Activated CD4-positive, CD25-positive, alpha-beta regulatory T cell (primary cell): ENCODE measurements at places on chromosomes 6 and 20.

DNA sequence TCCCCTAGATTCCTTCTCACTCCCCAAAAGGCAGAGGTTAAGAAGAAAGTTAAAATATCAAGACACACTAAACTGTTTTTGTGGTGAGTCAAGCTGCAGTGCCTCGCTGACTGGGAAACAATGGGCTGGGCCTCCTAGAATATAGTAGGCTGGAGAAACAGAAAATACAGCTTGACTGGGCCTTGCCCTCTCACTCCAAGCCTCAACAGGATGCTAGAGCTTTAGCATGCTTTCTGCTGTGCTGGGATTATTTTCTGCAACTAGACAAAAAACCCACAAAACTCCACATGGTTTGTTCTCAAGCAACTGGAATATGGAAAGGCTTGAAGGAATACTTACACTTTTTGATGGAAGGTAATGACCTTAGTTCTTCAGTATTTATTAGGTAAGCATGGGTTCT is 27.9 kb downstream of the FOXO3 start:
- DNase-seq: no peak

DNA sequence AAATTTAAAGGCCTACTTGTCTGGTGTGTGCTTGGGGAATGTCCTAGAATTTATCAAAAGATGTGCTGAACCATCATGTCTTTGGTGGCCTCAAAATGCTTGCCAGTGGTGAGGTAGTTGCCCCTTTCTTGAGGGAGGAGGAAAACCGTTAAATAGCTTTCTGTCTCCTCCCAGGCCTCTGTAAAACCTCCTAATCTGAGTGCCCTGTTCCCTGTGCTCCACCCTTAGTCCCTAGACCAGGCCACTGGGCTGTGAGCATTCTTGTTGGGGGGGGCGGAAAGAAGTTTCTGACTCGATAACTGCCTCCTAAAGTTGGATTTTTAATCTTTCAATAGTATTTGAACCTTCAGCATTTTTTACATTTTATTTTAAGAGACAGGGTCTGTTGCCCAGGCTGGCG is 23.1 kb downstream of the JARID2 start:
- no peak for DNase-seq

GRCh38 chr20:2051946-2052345 is 49.7 kb upstream of the STK35 start:
- DNase-seq: no peak

DNA sequence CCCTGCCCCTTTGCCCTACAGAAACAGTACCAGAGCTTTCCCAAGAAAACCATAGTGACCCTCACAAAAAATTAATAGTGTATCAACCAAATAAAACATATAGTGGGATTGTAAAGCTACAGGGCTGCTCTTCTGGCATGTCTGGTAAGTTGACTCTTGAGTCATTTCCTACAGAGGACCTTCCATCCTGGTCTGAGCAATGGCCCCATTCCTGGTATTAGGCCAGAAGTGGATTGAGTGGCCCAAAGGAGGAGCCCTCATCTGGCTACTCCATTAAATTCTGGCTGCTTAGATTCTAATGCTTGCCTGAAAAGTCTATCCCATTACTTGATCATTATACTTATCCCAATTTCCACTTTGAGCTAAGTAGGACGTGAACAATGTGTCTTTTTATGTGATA is 150.9 kb upstream of the HMGN3 start:
- DNase-seq: no peak

DNA sequence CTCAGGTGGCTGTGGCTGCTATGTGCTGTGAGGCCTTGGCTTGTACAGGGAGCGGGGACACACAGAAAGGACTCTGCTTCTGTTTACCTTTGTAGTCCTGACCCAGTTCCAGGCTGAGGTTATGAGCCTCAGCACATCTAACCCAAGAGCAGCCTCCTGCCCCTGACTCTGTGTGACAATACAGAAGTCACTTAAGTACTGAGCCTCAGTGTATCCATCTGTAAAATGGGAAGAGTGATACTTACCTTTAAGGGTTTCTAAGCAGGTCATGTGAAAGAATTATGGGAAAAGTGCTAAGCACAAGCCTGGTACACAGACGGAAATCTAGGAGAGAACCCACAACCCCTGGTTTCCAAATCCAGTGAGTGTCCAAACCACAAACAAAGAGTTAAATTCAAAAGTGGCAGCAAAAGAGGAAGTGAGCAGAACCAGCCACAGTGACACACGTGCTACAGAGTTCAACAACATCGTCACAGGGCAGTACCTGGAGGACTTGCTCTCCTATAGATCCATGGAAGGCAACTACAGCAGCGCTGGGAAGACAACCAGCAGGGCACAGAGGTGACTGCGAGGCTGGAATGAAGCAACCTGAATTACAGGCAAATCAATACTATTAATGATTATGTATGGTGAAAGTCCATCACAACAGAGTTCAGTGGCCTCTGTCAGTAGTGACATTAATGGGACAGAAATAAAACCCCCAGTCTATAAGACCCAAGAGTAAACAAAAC is 12.5 kb downstream of the TRIM26 start:
- no peak for DNase-seq

DNA sequence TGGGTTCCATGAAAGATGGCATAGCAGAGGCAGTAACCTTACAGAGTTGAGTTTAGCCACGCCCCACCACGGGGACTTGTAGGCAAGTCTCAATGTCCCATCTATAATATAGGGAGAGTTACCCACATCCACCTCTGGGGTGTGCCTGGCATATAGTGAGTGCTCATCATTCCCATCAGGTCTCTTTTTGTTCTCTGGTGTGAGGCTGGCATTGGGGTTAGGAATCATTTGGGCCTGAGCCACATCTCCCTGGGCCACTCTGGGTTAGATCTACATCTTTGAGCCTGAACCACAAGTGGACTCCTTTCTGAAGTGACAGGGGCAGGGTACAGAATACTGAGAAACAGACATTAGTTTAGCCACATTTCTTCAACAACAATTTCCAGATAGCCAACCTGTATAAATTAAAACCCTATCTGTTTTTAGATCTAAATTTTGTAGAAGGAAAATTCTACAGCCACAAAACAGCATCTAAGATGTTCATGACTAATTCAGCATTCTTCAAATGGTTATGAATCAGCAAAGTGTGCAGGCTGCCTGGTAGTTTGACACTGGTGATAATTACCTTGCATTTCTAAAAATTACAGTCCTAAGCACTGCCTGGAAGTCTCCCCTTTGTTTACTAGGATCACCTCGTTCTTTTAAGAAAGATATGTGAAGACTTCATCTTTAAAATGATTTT is 20.1 kb downstream of the RNF24 start:
- DNase-seq: no peak

DNA sequence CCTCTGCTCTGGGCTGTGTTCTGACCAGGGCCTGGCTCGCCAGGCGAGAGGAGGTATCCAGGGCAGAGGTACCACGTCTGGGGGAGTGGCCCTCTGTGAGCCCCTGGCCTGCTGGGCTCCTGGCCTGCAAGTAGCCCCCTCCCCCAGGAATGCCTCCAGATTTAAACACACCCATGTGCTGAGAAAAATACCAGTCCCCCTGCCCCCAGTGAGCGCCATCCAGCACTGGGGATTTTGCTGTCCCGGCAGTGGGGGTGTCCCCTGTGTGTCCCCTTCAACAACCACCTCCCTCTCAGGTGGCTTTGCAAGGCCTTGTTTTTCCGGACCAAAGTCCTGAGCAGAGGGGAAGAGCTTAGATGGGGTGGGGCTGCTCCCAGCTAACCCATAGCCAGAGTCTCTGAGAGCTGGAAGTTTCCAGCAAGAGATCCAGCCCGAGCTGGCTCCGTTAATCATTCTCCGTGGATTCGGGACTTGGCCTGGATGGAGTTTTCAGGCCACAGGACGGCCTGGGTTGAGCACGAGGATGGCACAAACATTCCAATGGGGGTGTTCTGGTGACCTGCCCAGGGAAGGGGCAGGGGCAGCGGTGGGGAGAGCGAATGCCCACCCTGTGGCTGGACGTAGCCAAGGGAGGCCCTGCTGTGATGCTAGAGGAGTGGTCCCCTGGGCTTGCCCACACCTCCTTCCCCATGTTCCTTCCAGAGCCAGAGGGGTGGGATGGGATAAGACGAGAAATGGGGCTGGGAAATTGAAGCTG is 29.0 kb downstream of the PCK1 start:
- no peak for DNase-seq

DNA sequence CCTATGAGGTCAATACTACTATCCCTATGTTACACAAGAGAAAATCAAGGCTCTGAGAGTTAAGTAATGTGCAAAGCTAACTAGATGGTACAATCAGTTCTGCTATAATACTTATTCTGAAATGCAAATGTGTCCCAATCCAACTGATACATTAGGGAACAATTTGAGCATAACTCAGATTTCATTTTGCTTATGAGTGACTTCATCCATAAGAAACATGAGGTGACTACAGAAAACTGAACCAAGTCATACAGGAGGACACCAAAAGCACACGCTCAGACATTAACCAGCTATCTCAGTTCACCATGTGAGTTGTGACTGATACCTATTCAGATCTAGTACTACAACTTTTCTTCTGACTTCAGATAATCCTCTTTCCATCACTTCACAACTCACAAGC is 179.9 kb upstream of the RUNX2 start:
- no peak for DNase-seq

GRCh38 chr6:4880363-4880762 is 104.2 kb downstream of the CDYL start:
- no peak for DNase-seq

DNA sequence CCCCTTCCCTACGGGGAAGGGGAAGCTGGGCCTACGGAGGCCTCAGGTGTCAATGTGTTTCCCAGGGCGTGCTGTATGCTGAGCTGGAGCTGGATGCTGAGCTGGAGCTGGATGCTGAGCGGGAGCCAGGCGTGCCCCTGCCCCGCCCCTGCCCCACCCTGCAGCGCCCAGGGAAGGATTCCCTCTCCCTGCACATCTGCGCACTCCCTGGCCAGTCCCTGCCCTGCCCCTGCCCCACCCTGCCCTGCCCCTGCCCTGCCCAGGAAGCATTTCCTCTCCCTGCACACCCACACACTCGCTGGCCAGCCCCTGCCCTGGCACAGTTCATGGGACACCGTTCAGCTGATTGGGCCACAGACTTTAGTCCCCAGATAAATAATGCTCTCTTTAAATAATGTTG is 196.8 kb downstream of the SMOC2 start:
- DNase-seq: no peak

DNA sequence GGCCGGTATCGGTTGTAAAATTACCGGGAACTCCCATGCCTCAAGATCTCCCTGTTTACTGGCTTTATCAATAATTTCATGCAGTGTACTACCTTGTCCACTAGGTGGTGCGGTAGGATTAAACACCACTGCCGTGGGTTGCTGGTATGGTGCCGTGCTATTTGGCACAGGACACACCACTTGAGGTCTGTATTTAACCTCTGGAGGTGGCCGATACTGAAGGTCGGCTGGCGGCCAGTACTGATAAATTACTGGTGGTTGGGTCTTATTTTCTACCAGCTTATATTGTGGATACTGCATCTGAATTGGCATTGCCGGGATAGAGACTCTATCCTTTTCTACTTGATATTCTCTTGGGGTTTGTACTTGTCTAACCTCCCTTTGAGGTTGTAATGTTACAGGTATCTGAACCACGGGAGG is 14.3 kb upstream of the PTCRA start:
- DNase-seq: peak; percentile 45
